Stimulated activated CD4-positive, alpha-beta T cell treated with anti-CD3 and anti-CD28 coated beads, Interleukin-15, amount 100 ng/mL, for 1 hour (primary cell): ENCODE measurements at places on chromosomes 1 and 21.

DNA sequence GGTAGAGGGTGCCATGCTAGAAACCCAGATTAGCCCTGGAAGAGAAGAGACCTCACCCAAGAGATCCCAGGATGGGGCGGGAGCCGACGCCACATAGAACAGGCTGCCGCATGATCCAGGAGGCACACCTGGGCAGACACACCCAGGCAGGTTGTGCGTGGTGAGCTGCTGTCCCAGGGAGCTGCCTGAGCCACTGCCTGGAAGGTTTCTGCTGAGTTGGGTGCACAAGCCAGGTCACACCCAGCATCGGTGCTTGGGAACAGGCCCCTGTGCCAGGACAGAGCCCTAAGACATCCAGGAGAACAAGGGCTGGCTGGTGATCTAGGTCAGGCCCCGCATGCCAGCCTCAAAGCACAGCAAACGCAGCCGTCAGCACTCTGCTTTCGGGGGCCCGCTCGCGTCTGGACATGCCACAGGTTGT is 40.2 kb downstream of the CTNNBIP1 start:
- DNase-seq: no peak

- no peak for DNase-seq
Observed at GRCh38 chr1:6731905-6732304, 30.3 kb upstream of the DNAJC11 start.

GRCh38 chr1:183810756-183811544 is 6.0 kb downstream of the RGL1 start:
- no peak for DNase-seq

- DNase-seq: peak; percentile 56
Observed at GRCh38 chr21:45128613-45129188, 54.3 kb downstream of the ADARB1 start.

DNA sequence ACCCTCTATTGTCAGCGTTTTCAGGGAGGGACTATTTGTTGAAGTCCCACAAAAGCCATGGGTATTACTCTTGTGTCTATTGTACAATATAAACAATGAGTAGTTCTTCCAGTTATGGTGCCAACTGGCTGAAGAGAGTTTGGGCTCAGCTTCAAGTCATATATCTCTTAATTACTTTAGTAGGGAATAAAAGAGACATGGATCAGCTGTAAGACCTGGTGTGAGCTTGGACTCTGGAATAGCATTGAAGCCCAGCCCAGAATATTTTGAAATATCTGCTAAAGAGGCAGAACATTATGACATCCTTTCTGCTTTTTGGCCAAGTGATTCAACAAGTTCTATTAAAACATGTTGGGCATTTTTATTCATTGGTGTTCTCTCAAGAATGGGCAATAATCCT is 224.9 kb downstream of the BACH1 start:
- no peak for DNase-seq

GRCh38 chr1:11357276-11357675 is 84.3 kb downstream of the UBIAD1 start:
- DNase-seq: no peak

DNA sequence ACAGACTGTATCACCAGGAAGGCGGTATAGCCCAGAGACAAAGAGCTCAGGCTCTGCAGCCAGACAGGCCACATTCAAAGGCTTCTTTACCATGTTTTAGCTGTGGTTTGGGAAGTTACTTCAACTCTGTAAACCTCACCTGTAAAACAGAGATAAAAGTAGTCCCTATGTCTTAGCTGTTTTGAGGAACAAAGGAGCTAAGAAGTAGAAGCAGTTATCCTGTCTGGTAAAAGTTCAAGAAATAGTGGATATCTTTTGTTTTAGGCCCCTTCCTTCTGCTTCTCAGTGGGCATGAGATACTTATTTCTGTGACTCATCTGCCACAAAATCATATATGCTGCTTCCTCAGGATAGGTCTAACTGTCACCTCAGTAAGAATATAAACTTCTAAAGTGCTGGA is 6.5 kb downstream of the CD34 start:
- no peak for DNase-seq

DNA sequence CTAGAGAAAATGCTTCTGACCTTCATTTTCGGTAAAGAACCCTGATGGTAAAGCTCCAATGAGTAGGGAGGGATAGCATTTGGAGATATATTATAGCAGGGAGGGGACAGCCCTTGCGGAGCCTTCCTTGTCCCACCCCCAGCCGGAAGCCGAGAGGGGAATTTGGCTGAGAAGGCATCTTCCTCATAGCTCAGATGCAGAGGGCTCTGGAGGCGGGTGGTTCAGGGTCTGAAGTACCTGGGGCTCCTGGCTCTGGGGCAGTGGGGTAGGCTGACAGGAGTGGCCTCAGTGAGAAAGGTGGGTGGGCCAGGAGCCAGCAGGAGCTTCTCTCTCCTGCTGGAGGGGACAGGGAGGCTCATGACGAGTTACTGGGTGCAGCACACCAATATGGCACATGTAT is 88.0 kb upstream of the IFFO2 start:
- DNase-seq: no peak

- no peak for DNase-seq
Observed at GRCh38 chr1:26775666-26776065, 12.1 kb upstream of the PIGV start.

GRCh38 chr1:6624710-6625583 is at the start of gene THAP3:
THAP3 (plus strand) TSS chr1:6624868; CDS start chr1:6625219, 351 bp downstream.
- DNase-seq: peak; percentile 86

GRCh38 chr1:174000371-174000770 is 21.8 kb downstream of the RC3H1 start:
- no peak for DNase-seq

- DNase-seq: no peak
Observed at GRCh38 chr1:235105051-235106043, 23.3 kb downstream of the TOMM20 start.

DNA sequence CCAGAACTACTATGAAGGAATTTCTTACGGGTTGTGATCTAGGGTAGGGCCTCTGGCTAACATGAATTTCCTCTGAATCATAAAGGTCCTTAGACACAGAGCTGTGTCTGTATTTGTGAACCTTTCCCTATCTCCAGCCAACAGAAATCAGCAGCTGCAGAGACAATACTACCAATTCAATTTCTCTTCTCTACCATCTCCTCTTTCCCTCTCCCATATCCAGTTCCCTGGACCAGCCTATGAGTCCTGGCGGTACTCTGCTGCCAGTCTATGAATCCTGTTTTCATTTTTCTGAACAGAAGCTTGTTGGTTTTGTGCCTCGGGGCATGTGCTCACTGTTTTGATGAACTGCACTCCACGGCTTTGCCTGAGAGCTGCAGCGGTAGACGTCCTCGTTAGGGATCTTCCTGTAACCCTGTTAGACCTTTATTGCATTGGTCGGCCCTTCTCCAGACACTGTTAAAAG is 458.0 kb upstream of the VAMP3 start:
- DNase-seq: no peak
